ENCODE measurements at places on chromosomes 7 and 10.

DNA sequence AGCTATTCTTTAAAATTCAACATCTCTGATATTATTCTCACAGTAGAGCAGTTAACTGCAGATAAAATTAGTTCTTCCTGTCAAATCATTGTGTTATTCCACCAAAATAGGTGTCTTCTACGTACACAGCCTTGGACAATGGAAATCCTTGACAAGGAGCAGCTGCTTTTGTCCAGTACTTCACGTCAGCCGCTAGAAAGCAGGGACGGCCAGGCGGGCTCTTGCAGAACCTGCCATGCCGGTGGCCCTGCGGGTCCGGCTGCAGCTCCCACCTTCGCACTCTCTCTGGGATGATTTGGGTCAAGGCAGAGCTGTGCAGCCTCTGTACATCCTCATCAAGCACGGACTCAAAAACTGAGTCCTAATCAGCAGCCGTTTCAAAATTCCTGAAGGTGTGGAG is 2.2 kb upstream of the FOXI2 start:
- DNase-seq, result no peak

DNA sequence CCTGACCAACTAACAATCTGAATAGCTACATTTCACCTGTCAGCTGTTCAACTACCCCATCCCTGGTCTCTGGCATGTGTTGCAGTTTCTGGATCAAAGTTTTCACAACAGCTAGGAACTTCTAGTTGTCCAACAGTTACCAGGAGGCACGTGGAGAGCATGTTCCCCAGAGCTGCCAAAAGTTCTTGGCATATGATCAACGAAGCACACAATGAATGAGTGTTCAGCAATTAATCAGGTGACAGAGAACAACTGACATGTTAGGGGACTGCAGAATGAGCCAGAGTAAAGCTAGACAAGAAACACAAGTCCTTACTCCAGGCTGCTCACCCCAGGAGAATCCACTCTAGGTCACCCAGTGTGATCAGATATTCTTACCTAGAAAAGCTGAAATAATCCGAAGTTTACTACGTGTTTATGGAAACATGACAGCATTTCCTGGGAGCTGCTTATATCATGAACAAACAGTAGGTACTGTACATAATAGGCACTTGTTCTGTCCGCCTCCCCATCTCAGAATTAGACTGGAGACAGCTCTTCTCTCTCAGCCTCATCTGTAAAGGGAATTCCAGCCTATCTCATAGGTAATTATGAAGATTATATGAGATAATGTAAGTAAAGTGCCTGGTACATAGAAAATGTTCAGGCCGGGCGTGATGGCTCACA is 50.6 kb downstream of the ZNF438 start:
- no peak for DNase-seq

DNA sequence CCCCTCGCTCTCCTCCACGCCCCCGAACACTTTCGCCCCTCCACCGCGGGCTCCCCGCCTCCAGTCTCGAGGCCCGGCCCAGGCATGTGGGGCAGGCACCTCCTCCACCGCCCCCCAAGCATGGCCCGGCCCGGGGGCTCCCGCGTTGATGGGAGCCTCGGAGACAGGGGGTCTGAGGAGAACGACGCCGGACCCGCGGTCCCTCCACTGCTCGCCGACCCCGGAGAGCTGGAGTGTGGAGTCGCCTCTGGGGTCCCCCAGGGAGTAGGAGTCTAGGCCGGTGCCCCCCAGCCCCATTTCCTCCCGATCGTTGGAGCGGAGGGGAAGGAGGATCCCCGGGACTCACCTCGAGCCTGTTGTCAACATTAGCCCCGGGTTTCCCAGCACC is 206 bp downstream of the UPF2 start:
- no peak for DNase-seq

DNA sequence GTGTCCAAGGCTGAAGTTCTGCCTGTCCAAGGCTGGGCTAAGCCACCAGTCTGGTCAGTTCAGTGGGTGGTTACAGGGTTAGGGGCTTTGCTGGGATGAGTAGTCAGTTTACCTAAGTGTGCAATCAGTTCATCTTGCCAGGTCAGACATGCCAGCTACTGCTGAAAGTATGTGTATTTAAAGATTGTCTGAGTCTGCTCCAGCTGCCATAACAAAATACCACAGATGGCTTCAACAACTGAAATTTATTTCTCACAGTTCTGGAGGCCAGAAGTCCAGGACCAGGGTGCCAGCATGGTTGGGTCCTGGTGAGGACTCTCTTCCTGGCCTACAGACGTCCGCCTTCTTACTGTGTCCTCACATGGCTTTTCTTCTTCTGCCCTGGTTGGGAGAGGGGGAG is 52.4 kb upstream of the TNS3 start:
- DNase-seq, result no peak

DNA sequence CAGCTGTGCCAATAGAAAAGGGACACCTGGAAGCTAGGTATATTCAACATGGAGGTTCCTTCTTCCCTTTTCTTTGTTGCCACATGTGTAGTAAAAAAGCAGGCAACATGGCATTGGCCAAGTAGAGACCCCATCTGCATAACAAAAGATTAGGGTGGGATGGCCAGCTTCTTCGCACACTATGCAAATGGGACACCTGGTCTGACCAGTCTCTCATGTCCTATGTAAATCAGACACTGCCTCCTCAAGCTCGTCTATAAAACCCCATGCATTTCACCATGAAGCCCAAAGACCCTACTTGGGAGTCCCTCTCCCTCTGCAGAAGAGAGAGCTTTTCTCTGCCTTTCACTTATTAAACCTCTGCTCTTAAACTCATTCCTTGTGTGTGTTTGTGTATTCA is 53.9 kb downstream of the MYL10 start:
- no peak for DNase-seq

GRCh38 chr10:121683816-121684215 is 85.6 kb upstream of the FGFR2 start:
- no peak for DNase-seq

GRCh38 chr10:78202386-78202785 is 168.7 kb downstream of the RPS24 start:
- DNase-seq, result no peak

GRCh38 chr7:48781752-48782151 is 142.6 kb upstream of the CDC14C start:
- DNase-seq, result no peak

DNA sequence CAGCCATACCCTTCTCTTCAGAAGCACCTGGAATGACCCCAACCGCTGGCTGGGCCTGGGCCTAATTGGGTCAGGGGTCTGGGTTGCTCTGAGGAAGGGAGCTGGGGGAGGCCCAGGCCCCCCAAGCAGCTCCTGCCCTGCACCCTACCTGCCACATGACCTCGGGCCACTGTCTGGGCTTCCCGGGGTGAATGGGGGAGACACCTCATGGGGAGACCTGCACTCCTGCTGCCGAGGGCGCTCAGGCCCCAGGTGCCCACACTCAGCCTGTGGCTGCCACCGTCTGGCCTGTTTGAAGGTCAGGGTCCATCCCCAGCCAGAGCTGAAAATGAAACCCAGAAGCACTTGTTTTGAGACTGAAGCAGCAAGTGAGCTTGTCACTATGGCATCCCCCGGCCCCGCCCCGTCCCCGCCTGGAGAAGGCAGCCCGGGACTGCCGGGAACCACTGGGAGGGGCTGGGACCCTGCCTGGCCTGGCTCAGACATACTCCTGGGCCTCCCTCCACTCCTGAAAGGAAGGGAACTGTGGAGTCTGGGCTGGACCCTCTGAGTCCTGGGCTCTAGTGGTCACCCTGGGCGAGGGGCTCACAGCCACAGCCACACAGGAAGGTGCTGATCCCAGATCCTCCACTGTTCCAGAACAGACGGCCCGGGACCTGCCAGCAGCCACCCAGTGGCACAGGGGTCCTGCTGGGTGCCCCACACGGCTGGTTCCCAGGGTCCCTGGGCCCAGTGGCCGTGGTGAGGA is 7.4 kb upstream of the MICALL2 start:
- no peak for DNase-seq

- no peak for DNase-seq
These were observed 82.0 kb downstream of the SND1 start for GRCh38 chr7:127733986-127734385.

DNA sequence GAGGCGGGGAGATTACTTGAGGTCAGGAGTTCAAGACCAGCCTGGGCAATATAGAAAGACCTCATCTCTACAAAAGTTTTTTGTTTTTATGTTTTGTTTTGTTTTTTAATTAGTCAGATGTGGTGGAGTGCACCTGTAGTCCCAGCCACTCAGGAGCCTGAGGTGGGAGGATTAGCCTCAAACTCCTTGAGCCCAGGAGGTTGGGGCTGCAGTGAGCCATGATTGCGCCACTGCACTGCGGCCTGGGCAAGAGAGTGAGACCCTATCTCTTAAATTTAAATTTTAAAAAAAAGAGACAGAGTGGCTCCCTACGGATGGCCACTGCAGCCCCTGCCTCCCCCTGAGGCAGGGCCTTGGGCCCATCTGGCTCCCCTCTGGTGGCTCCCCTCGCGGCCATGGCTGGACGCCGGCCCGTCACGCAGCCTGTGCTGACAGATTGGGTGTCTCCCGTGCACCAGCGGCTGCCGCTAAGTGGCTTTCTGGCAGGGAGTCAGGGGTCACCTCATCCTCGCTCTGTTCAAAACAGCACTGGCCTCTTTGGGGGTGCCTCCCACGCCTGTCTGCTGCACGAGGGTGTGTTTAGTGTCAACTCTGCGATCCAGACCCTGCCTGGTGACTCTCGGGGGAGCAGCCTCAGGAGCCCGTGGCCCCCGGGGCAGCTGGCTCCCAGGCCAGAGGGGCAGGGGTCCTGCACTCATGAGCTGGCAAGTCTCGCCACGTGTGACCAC is 44.4 kb upstream of the ELN start:
- no peak for DNase-seq

DNA sequence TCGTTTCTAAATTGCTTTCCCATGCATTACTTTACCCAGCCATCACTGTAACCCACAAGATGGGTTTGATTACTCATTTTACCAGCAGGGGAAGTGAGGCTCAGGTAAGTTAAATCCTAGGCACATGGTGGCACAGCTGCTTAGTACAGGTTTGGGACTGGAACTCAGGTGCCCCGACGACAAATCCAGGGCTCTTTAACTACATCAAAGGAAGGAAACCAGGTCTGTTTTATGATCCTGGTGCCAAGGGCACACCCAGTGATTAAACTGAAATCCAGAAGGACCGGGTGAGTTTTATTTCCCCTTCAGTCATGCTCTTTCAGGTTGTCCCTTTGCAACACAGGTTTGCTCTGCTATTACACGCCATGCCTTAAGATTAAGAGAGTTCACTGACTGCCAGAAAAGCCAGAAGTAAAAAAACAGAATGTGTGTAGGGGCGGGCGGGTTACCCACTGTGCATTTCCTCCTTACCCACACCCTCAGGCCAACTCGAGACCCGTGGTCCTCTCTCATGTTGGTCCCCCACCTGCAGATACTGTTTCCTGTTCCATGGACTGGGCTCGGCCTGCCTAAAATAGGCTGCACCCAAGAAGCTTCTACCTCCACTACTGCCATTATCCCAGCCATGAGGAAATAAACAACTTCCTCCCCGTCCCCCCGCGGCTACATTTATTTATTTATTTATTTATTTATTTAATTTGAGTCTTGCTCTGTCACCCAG is 55.1 kb upstream of the KDM7A start:
- DNase-seq, result no peak

- DNase-seq, result no peak
These were observed 517.4 kb downstream of the PARD3 start for GRCh38 chr10:34297541-34298345.

GRCh38 chr10:59991117-59991516 is 84.8 kb upstream of the CCDC6 start:
- no peak for DNase-seq

- DNase-seq, result no peak
These were observed 98.7 kb downstream of the PROSER2 start for GRCh38 chr10:11921800-11922392.

DNA sequence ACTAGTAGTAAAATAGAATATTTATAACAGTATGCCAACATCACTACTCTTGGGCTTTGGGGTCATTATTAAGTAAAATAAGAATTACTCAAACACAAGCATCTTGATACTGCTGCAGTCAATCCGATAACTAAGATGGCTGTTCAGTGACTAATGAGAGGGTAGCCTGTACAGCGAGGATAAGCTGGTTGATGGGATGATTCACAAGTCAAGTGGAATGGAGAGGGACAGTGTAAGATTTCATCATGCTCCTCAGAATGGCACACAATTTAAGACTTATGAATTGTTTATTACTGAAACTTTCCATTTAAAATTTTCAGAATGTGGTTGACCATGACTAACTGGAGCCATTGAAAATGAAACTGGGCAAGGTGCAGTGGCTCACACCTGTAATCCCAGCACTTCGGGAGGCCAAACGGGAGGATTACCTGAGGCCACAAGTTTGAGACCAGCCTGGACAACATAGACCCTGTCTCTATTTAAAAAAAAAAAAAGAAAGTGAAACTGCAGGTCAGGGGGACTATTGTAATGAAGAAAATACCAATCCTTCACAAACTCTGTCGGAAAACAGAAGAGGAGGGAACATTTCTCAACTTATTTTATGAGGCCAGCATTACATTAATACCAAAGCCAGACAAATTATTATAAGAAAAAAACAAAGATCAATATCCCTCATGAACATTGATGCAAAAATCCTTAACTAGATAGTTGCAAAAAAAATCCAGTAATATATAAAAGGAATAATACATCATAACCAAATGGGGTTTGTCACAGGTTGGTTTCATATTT is 11.2 kb downstream of the AVL9 start:
- no peak for DNase-seq

DNA sequence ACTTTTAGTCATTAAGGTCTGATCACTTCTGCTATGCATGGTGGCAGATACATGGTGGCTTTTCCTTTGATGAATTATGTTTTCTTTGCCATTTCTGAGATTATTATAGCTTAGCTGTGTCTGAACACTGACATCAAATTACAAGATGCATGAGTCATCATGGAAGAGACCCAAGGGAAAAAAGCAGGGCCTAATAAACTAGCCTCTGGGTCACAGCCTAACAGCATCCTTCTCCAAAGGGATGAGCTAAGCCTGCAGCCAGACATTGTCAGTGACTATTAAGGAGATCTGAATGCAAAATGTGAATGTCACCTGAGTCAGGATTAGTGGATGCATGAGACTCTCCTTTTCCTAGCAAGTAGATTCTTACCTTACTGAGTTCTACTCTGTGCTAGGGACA is 19.1 kb upstream of the OGDHL start:
- DNase-seq, result no peak

- DNase-seq, result peak; percentile 20
These were observed 12.5 kb downstream of the SFRP5 start for GRCh38 chr10:97759158-97759887.

- peak; percentile 84 for DNase-seq
These were observed 10.7 kb downstream of the ESYT2 start for GRCh38 chr7:158818325-158819213.

All from AG04450 (cell line).